ENCODE measurements at places on chromosomes 12 and 14.

DNA sequence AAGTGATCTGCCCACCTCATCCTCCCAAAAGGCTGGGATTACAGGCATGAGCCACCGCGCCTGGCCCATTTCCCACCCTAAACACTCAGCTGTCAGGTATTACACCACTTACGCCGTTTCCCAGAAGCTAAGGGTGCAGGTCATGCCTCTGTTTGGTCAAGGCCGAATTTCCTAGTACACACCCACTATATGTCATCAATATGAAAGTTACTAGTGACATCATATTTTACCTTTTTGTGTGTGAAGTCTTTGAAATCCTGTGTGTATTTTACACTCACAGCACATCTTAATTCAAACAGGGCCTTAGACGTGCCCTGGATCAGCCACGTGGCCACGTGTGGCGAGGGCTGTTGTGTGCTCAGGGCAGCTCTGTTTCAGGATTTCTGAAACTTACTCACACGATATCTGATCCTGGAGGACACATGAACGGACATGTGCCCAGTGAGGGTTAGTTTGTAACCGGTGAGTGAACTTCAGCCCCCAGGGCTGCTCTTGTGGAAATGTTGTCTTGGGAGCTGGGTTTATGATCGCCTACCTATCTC, 51.8 kb downstream of the GLT1D1 start:
- DNase-seq, result no peak

DNA sequence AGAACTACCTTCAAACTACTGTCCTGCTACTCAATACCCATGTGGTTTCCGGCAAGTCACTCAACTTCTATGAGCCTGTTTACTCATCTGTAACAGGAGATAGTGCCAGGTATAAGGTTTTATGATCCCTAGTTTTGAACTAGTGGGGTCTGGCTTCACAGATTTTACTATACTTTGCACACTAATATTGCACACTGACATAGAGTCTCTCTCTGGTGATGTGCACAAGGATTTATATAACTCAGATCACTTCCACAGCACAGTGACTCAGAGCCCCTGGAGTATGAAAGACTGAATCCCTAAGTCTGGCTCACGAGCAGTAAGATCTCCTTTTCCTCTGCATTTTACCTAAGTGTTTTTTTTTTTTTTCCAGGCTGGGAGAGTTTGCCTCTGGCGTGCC, 69.7 kb upstream of the SLC38A2 start:
- no peak for DNase-seq

- no peak for DNase-seq
Measured at GRCh38 chr14:24234095-24235005, 1.6 kb downstream of the GMPR2 start.

- DNase-seq, result no peak
Measured at GRCh38 chr12:78018171-78018910, 187.6 kb downstream of the NAV3 start.

GRCh38 chr12:111404362-111405148, 1.2 kb upstream of the SH2B3 start:
- DNase-seq, result no peak
